ENCODE measurements at places on chromosomes 6 and 20.

GRCh38 chr6:107116328-107116892 is 1.1 kb upstream of the BEND3 start:
- peak; percentile 79 for DNase-seq

DNA sequence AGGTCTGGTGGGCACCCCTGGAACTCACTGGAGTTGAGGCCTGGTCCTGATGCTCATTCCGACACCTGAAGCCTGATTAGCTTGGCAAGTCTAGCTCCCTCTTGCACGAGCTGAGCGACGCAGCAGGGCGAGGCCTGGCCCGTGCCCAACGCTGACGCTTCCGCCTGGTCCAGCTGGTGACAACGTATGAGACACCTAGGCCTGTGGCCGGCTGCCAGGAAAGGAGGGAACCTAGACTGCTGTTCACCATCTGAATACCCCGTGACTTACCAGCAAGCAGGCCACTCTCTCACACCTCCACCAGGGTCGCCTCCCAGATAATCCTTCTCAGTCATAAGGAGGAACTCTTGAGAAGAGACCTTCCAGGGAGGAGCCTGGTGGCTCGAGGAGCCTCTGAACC is 24.5 kb downstream of the YTHDF1 start:
- DNase-seq = no peak

DNA sequence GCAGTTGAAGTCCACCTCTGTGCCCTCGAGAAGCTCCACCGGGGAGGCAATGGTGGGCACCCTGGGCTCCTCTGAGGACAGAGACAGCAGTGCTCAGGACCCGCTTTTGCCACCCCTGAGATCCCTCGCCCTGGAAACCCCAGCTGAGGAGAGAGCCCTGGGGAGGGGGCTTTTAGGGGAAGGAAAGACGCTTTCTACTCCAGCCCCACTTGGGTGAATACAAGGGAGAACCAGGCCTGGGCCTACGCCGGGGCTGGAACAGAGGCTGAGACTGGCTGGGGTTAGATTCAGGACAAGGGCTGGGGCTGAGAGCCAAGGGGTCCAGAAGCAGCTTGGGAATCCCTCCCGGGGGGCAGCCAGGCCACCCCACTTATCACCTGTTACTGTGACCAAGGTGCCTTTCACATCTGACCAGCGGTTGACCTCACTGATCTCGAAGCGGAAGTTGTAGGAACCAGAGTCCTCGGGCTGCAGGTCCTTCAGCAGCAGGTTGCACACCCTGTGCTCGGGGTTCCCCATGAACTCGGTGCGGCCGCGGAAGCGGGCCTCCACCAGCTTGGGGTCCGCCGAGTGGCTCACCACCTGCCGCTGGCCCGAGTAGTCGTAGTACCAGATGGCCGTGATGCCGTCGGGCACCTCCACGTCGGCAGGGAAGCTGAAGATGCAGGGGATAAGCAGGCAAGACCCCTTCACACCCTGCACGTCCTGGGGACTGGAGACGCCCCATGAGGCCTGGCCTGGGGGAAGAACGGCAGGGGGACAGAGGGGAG is 6.2 kb downstream of the SIGLEC1 start:
- DNase-seq = peak; percentile 40

- no peak for DNase-seq
Measured at GRCh38 chr6:40476673-40477072, 110.5 kb downstream of the LRFN2 start.

DNA sequence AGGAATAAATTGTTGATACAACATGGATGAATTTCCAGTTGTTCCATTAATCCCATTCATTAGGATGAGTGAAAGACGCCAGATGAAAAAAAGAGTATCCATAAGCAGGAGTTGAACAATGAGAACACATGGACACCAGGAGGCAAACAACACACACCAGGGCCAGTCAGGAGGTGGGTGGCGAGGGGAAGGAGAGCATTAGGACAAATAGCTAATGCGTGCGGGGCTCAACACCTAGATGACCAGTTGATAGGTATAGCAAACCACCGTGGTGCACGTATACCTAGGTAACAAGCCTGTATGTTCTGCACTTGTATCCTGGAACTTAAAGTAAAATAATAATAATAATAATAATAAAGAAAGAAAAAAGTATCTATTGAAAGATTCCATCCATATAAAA is 11.1 kb downstream of the PCED1A start:
- no peak for DNase-seq

- no peak for DNase-seq
Measured at GRCh38 chr6:13302751-13303667, 25.3 kb downstream of the TBC1D7 start.

- DNase-seq = no peak
Measured at GRCh38 chr6:111356551-111356950, 126.5 kb downstream of the REV3L start.

GRCh38 chr6:95545226-95545625 is 32.1 kb upstream of the MANEA start:
- no peak for DNase-seq

- DNase-seq = no peak
Measured at GRCh38 chr6:132365281-132365907, 35.9 kb downstream of the MOXD1 start.

GRCh38 chr20:58523072-58523970 is 8.1 kb upstream of the APCDD1L start:
- no peak for DNase-seq

GRCh38 chr20:40925829-40926510 is 102.7 kb upstream of the TOP1 start:
- DNase-seq = no peak

GRCh38 chr6:100704961-100705360 is 176.2 kb downstream of the ASCC3 start:
- DNase-seq = no peak

DNA sequence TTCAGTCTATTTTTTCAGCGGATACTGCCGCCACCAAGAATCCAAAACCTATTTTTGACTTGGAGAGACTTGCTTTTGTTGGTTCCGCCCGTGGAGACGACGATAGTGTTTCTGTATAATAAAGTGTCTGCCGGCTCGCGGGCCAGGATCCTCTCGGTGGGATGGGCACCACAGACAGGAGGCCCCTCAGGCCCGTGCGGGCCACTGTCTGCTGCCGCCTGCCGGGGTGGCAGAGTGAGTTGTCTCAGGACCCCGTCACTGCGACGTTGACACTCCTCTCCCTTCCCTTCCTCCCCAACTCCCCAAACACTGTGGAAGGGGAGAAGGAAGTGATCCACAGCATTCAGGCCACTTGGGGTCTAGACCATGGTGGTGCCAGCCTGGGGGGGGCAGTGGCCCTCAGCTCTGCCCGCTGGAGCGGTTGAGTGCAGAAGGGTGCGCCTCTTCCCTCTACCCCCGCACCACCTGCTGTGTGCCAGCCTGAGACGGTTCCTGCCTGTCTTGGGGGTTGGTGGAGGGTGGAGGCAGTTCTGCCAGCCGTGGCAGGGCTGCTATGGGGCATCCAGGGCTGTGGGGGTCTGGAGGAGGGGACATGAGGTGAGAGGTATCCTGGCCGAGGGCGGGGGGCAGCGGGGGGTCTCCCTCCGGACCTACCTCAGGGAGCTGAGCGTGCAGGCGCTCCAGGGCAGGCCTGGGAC is 17.5 kb downstream of the RBM38 start:
- no peak for DNase-seq

GRCh38 chr6:165984729-165985275 is 182.8 kb downstream of the TBXT start:
- DNase-seq = no peak

DNA sequence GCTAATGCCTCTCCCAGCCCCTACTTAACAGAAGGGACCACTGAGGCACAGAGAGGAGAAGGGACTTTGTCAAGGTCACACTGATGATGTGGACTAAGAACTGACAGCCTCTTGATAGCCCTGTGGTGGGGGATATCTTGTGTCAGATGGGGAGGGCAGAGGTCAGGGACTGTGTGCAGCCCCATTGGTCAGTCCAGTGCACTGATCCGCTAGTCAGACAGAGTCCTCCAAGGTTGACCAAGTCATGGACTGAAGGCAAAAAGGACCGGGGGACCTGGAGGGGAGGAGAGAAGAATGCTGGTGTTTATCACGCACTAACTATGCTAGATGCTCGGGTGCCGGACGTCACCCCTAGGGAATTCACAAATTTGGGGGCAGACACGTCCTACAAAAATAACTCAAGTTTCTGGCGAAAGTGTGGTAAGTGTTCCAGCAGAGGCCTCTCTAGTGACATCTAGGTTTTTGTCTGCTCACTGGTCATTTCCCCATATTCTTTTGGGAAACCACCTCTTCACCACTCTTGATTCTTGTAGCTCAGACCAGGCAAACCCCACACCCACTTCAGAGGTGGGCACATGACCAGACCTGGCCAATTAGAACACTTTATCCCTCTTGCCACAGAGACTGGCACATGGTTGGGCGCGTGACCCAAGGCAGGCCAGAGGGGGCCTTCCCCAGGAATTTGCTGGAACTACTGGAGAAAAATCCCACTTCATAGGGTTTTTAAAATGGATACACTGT is 21.0 kb downstream of the TCF15 start:
- peak; percentile 58 for DNase-seq

DNA sequence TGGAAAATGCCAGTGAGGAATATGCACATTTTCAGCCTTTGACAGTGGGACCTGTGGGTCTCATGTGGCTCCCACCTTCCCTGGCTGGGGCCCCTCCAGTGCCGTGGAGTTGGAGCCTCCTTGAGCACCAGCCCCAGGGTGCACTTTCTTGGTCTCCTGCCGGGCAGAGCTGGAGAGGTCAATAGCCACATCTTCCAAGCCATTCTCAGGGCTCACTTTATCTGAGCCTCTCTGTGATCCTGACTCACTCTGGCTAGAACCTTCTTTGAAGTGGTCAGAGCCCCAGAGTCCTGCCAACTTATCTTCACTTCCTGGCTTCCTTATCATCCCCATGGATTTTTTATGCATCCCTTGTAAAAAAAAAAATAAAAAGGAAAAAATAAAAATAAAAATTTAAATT is 5.7 kb downstream of the VSX1 start:
- no peak for DNase-seq

DNA sequence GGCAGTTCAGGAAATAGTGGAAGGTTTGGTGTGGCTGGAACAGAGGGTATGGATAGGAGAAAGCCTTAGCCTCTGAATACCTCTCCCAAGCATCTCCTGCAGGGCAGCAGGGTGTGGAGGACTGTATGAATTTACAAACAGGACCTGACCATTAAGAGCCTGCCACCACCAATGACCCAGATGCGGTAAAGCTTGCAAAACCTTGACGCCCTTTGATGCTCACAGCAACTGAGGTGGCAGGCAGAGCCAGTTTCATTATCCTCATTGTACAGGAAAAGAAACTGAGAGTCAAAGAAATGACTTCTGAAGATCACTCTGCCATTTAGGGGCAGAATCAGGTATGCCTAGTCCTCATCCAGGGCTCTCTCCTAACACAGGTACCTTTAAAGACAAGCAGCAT is 2.4 kb downstream of the HM13 start:
- DNase-seq = no peak

GRCh38 chr6:83429857-83430610 is 817 bp downstream of the ME1 start:
- DNase-seq = peak; percentile 30

- no peak for DNase-seq
Measured at GRCh38 chr6:108800427-108800864, 47.8 kb upstream of the ARMC2 start.

DNA sequence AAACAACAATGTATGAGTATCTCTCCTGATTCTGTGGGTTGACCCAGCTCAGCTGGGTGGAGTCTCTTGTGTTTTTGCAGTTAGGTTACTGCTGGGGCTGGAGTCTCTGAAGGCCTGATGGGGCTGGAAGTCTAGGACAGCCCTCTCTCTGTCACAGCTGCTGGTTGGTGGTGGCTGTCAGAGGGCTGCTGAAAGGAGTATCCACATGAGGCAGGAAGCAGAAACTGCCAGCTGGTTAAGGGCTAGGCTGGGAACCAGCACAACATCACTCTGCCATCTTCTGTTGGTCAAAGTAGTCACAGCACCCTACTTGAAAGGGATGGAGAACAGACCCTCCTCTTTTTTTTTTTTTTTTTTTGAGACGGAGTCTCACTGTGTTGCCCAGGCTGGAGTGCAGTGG is 10.0 kb upstream of the PACSIN1 start:
- no peak for DNase-seq

DNA sequence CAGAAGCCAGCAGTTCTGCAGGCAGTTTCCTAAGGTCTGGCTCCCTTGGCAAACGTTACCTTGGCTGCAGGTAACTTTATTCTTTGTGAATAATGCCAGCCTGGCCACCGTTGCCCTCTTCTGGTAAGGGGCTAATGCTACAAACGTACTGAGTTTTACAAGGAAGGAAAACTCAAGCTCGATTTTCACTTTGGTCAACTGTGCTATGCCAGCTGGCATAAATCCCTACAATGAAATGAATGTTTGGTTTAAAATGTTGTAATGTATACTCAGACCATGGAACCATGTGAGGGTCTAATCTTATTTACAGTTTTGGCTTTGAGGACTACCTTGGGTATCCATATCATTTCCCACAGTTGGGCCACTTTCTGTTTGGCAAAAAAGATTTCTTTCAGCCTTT is 101.4 kb downstream of the SLX4IP start:
- no peak for DNase-seq

DNA sequence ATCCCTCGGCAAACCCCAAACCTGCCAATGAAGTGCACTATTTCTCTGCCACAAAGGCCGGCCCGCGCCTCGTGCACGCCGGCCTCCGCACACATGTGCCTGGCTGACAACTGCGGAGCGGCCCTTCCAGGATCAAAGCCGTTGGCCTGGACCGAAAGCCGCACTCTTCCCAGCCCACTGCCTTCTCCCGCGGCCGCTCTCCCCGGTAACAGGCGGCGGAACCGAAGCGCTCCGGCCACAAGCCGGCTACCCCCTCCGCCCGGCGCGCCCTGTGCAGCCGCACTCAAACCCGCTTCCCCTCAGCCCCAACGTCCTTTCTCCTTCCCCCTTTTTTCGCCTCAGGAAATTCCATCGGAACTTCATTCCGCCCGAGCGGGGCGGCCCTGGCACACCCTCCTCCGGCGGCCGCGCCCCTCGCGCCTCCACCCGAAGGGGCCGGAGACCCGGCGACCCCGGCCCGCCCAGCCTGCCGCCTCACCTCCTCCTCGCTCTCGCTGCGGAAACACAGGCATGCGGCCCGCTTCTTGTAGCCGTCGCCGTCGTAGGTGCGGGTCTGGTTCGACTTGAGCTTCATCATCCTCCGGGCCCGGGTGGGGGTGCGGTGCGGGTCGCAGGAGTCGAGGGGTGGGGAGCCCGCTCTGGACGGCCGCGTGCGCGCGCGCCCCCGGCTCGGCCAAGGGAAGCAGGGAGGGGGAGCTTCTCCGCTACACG is 528 bp downstream of the NUDT3 start:
- peak; percentile 93 for DNase-seq

DNA sequence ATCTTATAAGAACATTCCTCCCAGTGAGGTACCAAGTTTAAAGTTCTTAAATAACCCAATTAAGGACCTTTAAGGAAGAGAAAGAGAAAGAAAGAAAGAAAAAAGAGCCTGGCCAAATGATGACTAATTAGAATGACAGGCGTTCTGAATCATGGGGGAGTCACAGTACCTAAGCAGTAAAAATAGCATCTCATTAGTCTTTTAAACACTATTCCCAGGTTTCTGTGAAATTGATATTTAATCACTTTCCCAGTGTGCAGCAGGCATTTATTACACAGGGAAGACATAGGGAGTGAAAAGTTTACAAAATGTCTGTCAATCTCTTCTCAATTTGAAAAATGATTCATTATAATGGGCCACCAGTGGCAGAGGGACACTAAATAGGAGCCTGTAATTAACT is 251.4 kb upstream of the MANEA start:
- no peak for DNase-seq

Data from H7 (cell line).